ENCODE measurements at places on chromosomes 1 and 21.

- DNase-seq: no peak
Observed at GRCh38 chr1:28326984-28327383, 1.9 kb upstream of the MED18 start.

- DNase-seq: no peak
Observed at GRCh38 chr1:9590201-9590600, 1.5 kb downstream of the TMEM201 start.

DNA sequence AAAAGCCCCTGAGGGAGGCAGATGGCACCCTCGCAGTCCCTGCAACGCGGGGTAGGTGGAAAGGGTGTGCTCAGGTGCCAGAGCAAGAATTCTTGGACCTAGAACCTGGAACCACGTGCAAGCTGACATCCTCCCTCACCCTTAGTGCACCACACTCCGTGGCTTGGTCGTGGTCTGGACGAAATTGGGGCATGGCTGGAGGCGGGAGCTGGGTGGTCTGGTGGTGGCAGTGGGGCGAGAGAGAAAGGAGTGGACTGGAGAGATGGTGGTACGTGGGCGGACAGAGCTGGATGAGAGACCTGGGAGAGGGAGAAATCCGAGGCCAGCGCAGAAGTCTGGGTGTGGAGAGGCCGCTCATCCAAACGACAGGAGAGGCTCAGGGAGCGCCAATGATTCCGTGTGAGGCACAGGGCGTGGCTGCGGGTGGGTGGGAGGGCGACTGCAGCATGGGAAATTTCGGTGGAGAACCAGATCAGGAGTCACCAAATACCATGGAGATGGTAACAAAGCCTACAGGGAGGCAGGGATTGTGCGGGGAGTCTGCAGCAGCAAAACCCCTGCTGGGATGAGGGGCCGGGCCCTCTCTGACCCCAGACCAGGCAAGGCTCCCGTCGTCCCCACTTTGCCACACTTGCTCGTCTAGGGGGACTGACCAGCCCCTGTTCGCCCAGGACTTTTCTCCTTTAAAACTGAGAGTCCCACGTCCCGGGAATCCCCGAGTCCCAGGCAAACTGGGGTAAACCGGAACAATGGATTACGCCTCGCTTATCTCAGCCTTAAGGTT, 31.9 kb downstream of the CDCP2 start:
- DNase-seq: no peak

DNA sequence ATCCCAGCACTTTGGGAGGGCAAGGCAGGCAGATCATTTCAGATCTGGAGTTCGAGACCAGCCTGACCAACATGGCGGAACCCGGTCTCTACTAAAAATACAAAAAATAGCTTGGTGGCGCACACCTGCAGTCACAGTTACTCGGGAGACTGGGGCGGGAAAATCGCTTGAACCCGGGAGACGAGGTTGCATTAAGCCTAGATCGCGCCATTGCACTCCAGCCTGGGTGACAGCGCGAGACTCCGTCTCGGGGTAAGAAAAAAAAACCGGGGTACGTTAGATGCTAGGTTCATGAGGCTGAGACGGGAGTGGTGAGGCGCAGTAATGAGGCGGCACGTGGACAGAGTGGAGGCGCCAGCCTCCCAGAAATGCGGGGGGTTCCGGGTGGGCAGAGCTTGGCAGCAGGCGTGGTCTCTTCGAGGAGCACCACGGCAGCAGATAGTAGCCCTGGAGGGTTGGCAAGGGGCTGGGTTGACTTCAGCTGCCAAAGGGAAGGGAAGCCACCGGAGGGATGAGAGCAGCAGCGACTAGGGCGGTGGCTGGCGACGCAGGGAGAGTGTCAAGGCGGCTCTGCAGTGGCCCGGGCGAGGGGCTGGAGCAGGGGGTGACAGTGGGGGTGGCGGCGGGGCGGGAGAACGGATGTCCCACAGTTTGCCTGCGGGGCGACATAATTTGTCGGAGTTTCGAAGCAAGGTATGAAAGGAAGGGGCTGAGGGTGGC, 832 bp downstream of the MRPL20 start:
- peak; percentile 38 for DNase-seq

GRCh38 chr1:87686136-87686495, 357.4 kb downstream of the LMO4 start:
- DNase-seq: no peak

DNA sequence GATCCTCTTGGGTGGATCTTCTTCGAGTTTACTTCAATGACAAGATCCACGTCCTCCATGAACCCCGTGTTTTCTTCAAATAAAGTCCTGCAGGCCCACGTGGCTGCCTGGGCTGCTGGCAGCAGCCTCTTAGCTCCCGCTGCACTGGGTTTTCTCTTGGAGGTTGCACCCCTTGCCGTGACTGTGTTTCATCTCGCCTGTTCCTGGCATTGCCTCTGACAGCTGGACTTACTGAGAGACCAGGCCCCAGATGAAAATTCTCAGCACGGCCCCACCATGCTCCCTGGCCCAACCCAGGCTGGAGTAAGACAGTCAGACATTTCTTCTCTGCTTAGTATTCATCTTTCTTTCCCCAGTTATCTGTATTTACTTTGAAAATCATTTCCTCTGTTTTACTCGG, 274.8 kb upstream of the RUNX1 start:
- no peak for DNase-seq

- DNase-seq: no peak
Observed at GRCh38 chr1:54969879-54970278, 10.5 kb upstream of the TMEM61 start.

- no peak for DNase-seq
Observed at GRCh38 chr1:29674627-29675326, 438.5 kb downstream of the PTPRU start.

GRCh38 chr1:38942664-38943428, 1.2 kb upstream of the RHBDL2 start:
- DNase-seq: no peak

DNA sequence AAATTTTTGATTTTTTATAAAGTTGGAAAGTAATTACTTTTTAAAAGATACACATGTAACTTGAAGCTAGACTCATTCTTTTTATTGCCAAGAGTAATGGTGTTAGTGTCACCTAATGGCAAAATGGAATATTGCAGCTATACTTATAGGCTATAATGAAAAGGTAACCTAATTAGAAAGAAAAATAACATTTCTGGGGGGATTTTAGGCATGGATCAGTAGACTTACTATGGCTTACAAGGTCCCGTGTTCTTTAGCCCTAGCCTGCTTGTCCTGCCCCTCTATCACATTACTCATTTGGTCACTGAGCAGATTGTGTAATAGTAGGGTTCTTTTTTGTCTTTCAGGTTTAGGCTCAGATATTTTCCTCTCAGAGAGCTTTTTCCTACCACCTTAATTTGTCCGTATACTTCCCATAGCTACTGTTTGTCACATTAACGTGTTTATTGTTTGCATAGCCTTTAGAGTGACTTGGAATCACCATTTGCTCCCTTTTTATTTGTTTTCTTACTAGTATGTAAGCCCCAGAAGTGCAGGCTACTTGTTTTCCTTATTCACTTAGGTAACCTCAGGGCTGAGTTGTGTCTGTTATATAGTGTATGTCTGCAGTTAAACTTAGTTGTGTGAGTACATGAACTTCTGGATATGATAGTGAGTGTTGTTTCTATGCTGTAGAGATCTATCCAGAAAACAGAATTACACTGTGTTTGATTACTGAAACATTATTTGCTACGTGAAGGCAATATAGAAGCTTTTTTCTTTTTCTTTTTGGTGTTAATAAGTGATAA, 58.7 kb downstream of the RABGAP1L start:
- no peak for DNase-seq

- DNase-seq: no peak
Observed at GRCh38 chr1:160839746-160840145, 22.9 kb downstream of the CD244 start.
